ENCODE measurements at places on chromosomes 2 and 18. TPM values are rescaled to one million over a fixed set of nuclear protein-coding genes. Genes with fewer than 3 reads are reported as not detected.

GRCh38 chr2:208984376-208985090 is 439.3 kb upstream of the MAP2 start:
- no peak for DNase-seq

GRCh38 chr2:16319551-16320121 is 346.0 kb downstream of the CYRIA start:
- no peak for DNase-seq

GRCh38 chr18:52377094-52377493 is 37.1 kb downstream of the DCC start:
- no peak for DNase-seq

GRCh38 chr18:73669297-73669696 is 478.3 kb downstream of the FBXO15 start:
- no peak for DNase-seq

MC5R gene
- 2.9 TPM for total RNA-seq

GRCh38 chr2:59961746-59962145 is 591.7 kb downstream of the BCL11A start:
- DNase-seq, result no peak

UBE2F gene
- total RNA-seq, result 27.7 TPM

DNA sequence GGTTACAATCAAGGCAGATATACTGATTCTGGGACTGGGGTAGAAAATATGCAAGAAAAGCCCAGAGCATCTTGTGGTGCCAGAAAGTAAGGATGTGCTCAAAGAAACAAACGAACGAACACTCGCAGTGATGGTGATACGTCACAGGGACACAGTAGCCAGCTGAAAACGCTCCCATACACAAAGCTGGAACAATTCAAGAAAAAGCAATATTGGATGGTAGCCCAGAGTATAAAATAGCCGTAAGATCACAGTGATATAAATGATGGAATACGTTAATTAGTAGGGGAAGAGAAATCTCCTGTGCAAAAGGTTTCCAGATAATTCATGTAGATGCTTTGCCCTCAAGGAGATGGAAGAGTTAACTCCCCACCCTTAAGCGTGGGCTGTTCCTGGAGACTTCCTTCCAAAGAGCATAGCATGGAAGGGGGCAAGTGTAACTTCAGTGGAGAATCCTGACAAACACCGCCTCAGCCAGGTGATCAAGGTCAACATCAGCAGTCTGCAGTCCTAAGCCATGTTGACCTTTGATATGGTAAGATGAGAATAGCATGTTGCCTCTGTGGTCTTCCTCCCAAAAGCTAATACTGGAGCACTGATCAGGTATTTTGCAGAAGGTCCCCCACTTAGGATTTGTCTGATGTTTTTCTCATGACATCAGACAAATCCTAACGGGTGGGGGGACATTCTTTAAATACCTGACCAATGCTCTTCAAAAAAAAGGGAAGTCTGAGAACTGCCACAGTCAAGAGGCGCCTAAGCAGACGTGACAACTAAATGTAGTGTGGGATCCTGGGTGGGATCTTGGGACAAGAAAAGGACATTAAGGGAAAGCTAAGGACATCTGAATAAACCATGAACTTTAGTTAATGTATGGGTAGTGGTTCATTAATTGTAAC is 99.0 kb downstream of the NCK2 start:
- DNase-seq, result no peak

DNA sequence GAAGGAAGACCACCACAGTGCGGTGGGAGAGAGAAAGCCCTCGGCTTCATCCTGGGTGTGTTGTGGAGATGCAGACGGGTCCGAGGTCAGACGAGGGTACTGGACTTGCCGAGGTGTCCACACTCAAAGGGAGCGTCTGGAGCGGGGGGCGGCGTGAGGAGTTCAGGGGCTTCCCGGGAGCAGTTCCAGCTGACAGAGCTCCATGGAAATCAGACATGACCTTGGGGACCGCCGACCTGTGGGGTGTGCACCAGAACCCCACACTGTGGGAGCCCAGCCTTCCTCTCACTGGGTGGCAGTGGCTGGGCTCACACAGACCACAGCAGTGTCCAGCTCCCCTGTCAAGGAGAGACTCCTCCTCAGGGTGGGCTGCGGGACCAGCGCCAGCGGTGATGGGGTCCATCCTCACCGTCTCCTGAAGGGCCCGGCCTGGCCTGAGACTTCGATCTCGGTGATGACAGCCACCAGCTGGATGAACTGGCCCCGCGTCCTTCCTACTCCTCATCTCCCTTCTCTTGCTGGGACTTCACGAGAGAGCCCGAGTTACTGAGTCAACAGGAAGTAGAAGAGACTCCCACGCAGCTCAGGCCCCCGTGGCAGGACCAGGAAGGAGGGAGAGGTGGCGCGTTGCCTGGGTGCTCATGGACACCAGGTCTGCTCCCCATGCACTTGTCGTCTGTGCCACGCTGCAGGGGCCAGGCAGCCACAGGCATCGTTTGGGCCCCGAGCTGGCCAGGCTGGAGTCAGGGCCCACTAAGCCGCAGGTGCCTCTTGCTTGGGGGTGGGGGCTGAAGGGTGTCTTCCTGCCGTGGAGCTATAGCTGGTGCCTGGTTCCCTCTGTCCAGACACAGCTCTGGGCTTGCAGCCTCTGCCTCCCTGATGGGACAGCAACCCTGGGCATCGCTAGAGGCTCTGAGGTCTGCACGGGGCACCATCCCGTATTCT is 101.9 kb upstream of the CTDP1 start:
- DNase-seq, result no peak

KCNG2 gene
- under 0.01 TPM for total RNA-seq

GRCh38 chr18:36382854-36383253 is 85.3 kb downstream of the FHOD3 start:
- no peak for DNase-seq
